NCI-H510A (cell line): ENCODE measurements at places on chromosomes 5 and 9.

DNA sequence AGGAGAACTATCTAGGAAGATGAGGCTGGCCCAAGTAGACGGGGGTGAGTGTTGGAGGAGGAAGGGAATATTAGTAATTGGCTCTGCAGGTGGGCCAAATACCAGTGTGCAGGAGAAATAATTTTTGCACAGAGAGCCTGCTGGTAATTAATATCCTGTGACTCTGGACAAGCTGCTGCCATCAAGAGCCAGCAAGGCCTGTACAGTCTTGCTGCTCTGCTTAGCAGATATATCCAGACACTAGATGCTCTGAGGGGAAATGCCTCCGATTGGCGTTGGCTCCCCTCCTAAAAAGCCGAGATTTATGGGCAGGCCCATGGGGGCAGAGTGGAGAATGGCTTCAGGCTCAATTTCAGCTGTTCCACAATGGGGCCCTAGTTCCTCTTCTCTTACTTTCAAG is 29.6 kb upstream of the ASTN2 start:
- no peak for DNase-seq

GRCh38 chr5:179892255-179892654 is 15.4 kb downstream of the TBC1D9B start:
- no peak for DNase-seq

GRCh38 chr9:76405868-76406267 is 11.6 kb upstream of the RFK start:
- no peak for DNase-seq

DNA sequence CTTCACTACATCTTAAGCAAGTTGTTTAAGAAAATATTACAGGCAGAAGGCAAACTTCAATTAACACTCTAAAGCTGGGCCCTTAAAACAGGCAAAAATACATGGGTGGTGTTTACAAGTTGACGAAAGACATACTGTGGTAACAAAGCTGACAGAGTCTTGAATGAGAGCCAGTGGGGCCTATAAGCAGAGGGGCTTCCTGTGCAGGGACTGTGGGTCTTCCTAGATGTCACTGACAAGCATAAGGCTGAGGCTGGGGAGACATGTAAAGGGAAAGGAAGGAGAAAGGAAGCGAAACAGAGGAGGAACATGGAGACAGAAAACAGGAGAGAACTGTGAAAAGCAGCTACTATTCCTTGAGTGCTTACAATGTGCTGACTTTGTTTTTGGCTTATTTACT is 308.0 kb upstream of the RPS23 start:
- no peak for DNase-seq

- DNase-seq, result no peak
Measured at GRCh38 chr9:70060883-70061507, 17.3 kb downstream of the MAMDC2 start.

- DNase-seq, result no peak
Measured at GRCh38 chr5:180669661-180670060, 20.3 kb upstream of the FLT4 start.

DNA sequence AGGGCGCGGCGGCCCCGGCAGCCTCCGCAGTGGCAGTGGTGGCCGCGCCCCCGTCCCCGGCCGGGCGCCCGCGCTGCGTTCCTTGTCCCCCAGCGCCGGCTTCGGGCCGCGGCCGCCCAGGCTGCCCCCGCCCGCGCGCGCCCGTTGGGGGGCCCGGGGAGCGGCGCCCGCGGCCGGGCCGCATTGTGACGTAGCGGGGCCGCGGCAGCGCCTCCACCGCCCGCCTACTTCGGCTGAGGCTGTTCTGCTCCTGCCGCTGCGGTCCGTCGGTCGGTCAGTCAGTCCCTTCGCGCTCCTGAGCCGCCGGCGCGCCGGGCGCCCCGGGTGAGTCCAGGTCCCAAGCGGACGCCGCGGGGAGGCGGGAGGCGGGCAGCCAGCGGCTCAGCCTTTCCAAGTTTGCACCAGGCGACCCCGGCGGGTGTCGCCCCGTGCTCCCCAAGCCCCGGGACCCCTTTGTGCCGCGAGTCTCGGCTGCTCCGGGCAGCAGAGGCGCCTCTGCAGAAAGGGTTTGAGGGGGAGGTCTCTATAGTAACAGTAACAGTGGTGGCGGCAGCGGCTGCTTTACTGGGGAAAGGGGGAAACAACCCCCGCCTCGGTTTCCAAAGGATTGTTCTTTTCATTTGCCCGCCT is at the start of gene SNCAIP:
SNCAIP (plus strand) TSS at position 277 of the 630 bp plus-strand sequence. CDS start 78,898 bp downstream, outside the sequence.
- DNase-seq, result no peak

DNA sequence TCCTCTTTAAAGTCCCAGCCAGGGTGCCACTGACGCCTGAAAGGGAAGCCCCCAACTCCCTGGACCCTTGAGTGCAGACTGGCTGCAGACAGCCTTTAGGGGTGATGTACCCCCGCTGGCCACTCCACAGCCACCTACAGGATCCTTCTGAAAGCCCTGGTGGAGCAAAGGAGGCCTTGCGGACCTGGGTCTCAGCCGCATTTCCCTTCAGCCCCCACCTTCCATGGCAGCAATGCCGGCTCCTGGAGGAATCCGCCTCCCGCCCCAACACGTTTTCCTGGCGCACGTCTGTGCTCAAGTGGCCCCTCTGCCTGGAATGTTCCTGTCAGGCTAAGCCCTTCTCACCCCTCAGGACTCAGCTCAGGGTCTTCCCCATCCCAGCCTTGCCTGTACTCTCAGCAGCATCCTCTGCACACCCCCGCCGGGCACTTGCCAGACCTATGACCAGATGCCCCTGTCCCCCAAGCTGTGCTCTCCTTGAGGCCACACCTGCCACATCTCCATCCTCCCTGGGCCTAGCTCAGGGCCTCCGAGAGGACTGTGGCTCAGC is 134.1 kb upstream of the RAPGEF1 start:
- DNase-seq, result no peak

DNA sequence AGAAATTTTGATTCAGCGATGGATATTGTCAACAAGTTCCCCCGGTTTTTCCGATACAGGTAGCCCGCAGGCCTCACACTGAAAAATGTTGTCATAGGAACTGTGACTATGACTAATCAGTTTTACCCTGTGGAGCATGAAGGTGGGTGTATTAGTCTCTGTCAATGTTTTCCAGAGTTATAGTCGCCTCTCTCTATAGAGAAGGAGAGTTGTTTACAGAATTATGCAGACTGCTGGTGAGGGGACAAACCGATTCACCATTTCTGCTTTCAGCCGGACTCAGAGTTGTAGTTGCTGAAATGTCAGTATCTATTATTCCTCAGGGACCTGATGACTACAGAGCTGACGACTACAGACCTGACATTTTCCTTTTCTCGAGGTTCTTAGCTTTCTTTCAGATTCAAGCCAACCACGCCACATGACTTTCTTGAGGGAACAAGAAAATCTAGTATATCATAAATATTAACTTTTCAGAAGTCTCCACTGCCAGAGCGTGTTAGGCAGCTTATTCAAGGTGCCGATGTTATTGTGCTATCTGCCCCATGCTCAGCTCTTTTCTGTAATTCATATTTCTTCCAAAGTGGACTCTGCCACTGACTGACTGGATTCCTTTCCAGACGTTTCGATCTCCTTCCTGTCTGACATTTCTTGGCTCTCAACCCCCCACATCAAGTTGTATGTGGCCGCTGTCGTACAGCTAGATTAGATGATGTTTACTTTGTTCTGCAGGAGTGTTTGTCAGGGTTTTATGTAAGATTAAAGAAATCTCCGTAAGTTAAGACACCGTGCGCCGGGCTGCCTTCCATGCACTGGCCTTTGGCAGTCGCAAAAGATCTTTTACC is 178.1 kb downstream of the FGF1 start:
- DNase-seq, result no peak

GRCh38 chr5:143207563-143208364 is 195.7 kb downstream of the NR3C1 start:
- DNase-seq, result no peak

- no peak for DNase-seq
Measured at GRCh38 chr5:57432876-57433275, 49.7 kb downstream of the ACTBL2 start.

DNA sequence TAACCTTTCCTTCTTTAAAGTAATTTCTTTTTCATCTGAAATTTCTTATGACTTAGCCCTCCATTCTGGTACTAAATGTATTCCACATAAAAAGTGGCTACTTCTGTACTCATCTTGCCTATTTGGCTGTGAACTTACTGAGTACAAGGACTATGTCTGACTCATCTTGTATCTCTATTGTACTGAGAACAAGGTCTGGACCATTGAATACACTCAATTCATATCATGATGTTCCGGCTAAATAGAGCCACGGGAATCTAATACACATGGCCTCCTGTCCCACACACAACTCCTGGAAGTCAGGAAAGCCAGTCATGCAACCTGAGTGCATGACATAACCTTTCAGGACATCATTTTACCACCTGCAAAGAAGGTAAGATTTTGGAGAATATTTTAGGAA is 203.9 kb downstream of the PLK2 start:
- no peak for DNase-seq
